ENCODE measurements at places on chromosomes 1 and 21.
A peak's percentile ranks its signal among the peaks of the same experiment; 100 is the strongest.

DNA sequence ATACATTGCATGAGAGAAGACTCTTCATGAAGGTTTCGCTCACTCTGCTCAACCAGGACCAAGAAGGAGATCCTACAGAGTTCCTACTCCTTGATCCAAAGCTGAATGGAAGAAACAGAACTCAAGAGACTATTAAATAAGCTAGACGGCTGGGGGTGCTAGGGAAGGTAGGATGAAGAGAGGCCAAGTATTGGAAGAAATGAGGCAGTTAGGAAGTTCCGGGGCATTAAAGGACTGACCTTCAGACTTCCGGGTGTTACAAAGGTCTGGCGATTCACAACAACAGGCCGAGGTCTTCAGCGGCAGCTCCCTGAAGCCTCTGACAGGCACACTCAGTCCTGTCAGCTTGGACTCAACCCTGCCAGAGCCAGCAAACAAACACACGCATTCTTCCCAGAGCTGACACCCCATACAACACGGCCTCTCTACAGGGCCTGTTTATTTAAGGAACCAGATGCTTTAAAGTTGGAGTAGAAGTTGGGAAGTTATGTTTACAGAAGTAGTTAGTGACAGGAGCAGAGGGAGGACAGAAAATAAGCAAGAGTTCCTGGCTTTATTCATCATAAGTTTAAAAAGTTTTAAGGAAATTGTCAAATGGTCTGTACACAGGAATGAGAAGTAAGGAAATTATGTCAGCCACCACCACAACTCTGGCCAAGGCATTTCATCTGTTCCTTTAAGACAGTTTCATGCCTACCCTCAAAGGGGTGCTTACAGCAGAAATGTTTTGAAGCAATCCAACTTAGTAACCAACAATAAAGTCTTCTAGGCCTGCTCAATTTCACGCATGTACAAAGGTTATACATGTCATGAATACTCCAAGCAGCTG, 4.7 kb downstream of the SORT1 start:
- no peak for ATAC-seq

DNA sequence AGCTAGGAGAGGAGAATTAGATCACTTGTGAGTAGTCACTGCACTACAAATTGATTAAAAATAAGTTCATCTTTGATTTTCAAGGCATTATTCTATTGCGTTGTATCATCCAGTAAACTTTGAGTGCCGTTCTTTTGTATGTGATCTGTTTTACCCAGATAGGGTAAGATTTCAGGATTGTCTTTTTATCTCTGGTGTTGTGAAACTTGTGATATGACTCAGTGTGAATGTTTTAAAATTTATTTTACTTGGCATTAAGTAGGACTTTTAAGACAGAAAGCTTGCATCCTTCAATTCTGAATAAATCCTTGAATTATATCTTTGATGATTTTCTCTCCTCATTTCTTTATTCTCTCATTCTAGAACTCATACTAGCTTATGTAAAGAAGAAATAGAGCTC, 93.3 kb upstream of the ADAMTS5 start:
- no peak for ATAC-seq

GRCh38 chr1:150809651-150810050, 1.6 kb upstream of the CTSK start:
- no peak for ATAC-seq

- no peak for ATAC-seq
Measured at GRCh38 chr1:157849229-157849875, 7.7 kb upstream of the CD5L start.

DNA sequence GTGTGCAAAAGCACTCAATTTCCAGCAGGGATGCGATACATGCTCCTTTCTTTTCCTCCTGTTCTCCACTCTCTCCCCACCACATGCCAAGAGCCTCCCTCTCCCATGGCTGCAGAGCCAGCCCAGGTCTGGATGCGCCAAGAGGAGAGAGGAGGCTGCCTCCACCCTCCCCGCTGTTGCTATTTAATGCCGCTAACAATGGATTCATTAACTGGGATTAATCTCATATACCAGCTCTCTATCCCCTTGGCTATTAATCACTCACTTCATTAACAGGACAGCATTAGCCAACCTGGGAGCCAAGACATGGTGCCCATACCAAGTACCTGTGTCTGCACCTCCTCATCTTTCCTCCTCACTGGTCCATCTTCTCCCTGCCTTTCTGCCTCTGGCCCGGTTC, 49.1 kb upstream of the SCMH1 start:
- ATAC-seq: no peak

DNA sequence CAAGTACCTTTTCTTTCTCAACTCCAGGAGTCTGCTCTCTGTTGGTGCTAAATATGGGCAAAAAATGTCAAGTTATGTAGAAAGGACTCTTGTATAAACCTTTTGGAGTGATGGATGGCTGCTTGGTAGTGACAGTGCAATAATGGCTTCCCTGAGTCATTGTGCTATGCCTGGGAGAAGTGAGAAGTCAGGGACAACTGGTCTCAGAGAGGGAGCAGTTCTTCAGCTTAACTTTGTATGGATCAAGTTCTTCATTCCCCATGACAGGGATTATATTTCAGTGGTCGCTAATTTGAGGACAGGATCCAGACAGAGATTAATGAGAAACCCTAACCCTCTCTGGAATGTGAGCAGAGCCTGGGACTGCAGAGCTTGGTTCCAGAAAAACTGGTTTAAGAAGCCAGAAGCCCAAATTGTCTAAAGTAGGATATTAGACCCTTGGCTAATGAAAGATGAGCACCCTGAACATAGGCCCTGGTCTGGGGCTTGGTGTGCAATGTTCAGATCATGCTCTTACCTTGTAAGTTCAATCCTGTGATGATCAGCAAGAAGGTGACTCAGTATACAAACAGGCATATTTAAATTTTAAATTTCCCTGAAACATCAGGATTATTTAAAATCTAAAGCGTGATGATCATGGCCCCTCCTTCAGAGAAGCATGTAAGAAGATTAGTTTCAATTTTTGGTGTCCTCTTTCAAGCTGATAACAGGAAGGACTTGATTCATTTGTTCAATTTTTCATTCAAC, 50.9 kb downstream of the NTMT2 start:
- no peak for ATAC-seq

DNA sequence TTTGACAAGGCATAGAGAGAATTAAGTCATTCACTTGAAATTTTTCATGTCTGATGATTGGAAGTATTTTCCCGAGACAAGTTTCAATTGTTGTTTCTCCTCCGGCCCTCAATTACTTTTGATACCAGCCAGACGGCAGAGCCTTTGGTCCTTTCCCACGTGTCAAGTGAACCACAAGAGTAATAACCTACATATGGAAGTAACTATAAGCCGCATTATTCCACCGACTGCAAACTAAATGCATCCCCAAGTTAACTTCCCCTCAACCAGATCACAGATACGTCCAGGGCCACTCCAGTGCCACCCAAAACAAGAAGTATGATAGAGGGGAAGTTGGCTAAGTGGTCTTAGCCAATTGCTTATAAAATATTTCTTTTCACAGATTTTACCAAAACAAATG, 20.2 kb downstream of the COLGALT2 start:
- ATAC-seq: no peak

- ATAC-seq: no peak
Measured at GRCh38 chr1:179805291-179806195, 62.5 kb downstream of the FAM163A start.

GRCh38 chr1:75394386-75395139, 216.4 kb downstream of the SLC44A5 start:
- no peak for ATAC-seq

DNA sequence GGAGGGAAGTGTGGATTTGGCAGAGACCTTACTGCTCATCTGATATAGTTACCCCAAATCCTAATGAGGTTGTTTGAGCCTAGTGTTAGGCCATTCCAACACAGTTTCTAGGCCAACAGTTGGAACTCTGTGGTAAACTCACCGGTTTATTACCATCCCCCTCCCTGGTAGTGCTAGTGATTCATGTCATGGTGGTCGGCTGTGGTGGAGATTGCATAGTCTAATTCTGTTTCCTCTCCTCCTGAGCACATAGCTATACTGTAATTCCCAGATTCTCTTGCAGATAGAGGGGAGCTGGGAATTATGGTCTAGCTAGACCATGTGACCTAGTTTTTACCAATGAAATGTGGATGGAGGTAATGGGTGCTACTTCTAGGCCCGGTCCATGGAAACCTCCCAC, 123.7 kb upstream of the KIF26B start:
- no peak for ATAC-seq

DNA sequence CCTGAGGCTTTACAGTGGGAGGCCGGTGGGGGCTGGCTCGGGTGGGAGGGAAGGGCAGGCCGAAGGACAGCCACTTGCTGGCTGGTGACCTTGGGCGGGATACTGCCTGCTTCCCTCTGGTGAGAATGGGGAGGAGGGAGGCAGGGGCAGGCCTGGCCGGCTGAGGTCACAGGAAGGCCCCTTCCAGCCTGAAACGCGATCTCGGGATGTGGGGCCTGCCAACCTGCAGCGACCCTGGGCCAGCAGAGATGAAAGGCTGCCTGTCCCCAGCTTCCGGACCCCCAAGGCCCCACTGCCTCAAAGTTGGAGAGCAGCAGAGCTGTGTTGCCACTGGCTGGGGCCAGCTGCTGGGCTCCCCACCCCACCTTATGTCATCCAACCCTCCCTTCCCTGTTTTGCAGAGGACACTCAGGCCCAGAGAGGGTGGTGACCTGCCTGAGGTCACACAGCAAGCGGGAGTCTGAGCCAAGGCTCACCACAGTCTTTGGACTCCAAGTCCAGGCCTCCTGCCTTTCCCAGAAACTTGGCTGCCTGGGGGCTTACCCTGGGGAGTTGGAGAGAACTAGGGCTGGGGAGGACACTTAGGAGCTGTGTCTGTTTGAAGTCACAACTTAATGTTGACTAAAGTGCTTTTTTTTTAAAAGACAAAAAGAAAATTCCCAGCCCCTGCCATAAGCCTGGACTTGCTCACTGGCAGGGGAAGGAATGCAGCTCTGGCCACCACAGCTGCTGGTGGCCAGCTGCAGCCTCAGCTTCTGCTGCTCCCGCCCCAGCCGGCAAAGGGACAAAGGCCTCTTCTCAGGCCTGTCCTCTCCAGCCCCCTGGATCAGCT, 14.8 kb upstream of the WASF2 start:
- peak; percentile 40 for ATAC-seq

- no peak for ATAC-seq
Measured at GRCh38 chr1:67676946-67677345, 8.1 kb upstream of the GADD45A start.

GRCh38 chr1:213714645-213715044, 273.1 kb upstream of the PROX1 start:
- ATAC-seq: no peak

GRCh38 chr1:93155335-93155734, 24.9 kb downstream of the TMED5 start:
- ATAC-seq: no peak

GRCh38 chr1:19067182-19067911, 110.9 kb upstream of the IFFO2 start:
- peak; percentile 8 for ATAC-seq

DNA sequence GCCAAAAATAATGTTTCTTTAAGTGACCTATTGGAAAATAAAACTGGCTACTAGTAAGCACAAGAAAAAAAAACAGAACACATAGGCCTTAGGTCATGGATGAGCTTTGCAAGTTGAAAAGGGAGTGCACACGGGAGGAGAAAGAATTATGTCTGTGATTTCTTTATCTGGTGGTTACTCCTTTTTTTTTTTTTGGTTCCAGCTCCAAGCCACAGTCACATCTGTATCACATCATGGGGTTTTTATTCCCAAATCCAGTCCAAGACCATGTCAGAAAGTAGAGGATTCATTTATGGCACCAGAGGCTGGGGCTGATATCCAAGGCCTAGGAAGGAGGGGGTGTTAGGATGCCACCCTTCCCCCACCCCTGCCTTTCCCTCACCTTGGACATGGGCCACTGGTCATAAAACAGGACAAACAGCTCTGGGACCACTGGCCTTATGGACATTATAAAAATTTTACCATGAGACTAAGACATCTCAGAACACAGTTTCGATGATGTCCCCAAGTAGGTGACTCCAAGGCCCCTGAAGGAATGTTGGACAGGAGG, 10.3 kb upstream of the HEYL start:
- no peak for ATAC-seq

DNA sequence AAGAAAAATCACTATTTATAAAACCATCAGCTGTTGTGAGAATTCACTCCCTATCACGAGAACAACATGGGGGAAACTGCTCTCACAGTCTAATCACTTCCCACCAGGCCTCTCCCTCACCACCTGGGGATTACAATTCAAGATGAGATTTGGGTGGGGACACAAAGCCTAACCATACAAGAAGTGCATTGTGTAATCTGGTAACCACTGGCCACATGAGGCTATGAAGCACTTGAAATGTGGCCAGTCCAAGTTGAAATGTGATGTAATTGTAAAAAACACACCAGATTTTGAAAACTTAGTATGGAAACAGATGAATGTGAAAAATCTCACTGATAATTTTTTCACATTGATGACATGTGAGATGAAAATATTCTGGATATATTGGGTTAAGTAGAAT, 293.8 kb downstream of the TTLL7 start:
- ATAC-seq: no peak

GRCh38 chr1:47924270-47925048, 72.7 kb downstream of the TRABD2B start:
- ATAC-seq: peak; percentile 23

DNA sequence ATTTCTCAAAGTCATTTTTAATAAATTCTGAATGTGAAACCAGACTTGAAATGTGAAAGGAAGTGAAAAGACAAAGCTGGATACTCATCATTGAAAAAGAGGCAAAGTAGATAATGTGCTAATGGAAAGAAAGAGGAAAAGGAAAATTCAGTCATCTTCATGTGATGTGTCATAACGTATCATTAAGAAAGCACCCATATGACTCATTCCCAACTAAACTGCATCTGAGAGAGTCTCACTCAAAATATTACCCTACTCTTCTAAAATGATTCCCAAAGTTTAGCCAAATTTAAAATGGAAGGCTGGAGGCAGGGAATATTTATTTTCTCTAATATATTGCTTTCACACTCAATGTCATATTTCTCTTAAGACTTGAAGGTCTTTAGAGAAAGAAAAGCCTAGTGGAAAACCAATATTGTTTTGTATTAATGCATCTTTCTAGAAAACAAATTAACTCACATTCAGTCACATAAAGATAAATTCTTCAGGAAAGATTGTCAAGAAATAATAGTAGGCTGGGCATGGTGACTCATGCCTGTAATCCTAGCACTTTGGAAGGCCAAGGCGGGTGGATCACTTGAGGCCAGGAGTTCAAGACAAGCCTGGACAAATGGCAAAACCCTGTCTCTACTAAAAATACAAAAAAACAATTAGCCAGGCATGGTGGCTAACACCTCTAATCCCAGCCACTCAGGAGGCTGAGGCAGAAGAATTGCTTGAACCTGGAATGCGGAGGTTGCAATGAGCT, 129.9 kb downstream of the SLC30A10 start:
- ATAC-seq: peak; percentile 81

GRCh38 chr1:162682013-162682419, 49.8 kb downstream of the DDR2 start:
- no peak for ATAC-seq

DNA sequence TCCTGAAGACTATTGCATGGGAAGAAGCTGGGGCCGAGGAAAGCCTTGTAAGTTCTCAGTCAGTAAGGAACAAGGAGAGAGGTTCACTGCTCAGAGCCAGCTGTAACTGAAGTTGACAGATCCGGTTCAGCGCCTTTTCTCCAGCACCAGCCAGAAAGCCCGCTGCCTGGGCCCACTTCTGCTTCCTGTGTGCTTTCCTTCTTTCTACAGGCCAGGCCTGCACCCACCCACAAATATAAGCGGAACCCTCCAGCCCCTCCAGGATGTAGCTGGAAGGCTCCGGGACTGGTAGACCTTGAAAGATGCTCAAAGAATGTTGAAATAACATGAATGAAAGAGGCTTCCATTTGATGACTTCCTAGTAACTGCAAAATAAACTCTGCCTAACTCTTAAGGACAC, 38.8 kb downstream of the PARP1 start:
- no peak for ATAC-seq
